ENCODE measurements at places on chromosomes 1 and 21.

GRCh38 chr1:231338270-231339128 is at the start of gene SPRTN:
Gene SPRTN (plus strand): TSS chr1:231338293. CDS start chr1:231338384, 91 bp downstream.
- DNase-seq = no peak

- peak; percentile 66 for DNase-seq
Observed at GRCh38 chr1:3668585-3669300, 16.4 kb downstream of the TP73 start.

- no peak for DNase-seq
Observed at GRCh38 chr21:44800971-44801467, 601 bp downstream of the UBE2G2 start.

DNA sequence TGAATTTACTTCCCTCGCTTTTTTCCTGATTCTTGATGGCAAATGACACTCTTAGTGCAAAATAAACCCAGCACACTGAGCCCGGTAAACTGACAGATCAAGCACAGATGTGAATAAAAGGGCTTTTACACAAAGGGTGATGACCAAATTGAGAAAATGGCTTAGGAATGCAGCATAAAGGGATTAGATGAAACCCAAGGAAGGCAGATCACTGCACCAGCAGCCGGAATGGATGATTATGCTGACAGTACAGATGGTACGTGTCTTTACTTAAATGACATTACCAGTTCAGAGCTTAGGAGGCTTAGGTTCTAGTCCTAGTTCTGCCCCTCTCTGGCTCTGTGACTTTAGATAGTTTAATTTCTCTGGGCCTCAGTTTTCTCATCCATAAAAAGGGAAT is 12.0 kb downstream of the PKP1 start:
- no peak for DNase-seq
